ENCODE measurements at places on chromosomes 4 and X.

DNA sequence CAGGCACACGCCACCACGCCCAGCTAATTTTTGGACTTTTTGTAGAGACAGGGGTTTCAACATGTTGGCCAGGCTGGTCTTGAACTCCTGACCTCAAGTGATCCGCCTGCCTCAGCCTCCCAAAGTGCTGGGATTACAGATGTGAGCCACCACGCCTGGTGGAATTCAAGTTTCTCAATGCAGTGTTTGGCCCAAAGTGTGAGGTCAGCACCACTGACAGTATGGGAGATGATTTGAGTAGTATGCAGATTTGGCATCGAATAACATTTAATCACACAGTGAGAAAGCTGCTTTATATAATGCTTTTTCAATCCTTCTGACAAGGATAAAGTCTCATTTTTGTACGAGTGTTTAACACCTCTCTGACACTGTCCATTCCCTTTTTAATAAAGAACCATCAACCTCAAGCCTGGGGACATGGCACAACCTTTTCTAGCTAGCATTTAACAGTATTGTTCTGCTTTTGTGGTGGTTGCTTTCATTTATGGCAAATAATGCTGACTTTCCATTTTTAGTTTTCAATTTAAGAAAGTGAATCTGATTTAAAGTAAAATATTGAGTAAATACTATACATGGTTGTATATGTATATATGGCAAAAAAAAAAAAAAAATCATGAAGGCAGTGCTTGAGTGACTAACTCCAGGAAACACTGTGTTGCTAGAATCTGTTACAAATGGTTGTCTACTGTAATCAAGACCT, 4.3 kb upstream of the NSUN7 start:
- DNase-seq = no peak

- DNase-seq = no peak
Observed at GRCh38 chr4:91914176-91914804, 389.5 kb upstream of the GRID2 start.

DNA sequence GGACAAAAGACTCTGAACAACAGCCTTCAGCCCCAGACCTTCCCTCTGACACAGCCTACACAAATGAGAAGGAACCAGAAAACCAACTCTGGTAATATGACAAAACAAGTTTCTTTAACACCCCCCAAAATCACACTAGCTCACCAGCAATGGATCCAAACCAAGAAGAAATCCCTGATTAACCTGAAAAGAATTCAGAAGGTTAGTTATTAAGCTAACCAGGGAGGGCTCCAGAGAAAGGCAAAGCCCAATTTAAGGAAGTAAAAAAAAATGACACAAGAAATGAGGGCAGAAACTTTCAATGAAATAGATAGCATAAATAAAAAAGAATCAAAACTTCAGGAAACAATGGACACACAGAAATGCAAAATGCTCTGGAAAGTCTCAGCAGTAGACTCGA, 224.0 kb downstream of the TRIML1 start:
- no peak for DNase-seq

DNA sequence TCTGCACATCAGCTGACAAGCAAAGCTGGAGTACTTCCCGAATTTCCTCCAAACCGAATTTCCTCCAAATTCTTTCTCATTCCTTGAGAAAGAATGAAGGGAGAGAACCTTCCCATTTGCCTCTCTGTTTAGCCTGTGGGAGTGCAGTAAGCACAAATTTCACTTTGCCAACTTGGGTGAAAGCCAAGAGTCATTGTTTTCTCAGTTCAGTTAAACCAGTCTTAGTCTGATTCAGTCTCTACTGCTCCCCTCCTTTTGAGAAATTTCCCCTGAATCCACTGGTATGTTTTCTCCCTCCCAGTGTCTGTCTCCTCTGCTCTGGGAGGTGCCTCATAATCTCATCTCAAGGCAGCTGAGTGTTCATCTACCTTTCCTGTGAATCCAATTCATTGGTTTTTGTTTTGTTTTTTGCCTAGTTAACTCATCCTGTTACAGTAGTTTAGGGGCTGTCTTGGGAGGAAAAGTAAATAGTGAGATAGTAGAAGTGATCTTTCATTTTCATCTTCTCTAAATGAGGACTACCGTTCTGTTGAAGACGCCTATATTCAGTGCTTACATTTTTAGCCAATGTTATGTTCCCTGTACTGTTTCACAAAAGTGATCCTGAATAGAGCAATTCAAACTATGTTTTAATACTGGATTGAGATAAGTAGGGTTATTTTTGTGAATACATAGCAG, 49.0 kb downstream of the SYTL5 start:
- DNase-seq = no peak

DNA sequence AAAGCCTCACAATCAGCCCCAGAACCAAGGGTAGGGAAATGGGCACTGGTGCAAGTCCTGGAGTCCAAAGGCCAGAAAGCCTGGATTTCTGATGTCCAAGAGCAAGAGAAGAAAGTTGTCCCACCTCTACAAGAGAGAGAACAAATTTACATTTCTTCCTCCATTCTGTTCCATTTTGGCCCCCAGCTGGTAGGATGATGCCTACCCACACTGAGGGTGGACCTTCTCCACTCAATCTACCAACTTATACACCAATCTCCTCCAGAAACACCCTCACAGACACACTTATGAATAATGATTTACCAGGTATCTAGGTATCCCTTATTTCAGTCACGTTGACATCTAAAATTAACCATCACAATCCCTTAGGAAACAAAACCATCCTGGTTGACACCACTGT, 367.8 kb upstream of the GRIA3 start:
- DNase-seq = no peak

DNA sequence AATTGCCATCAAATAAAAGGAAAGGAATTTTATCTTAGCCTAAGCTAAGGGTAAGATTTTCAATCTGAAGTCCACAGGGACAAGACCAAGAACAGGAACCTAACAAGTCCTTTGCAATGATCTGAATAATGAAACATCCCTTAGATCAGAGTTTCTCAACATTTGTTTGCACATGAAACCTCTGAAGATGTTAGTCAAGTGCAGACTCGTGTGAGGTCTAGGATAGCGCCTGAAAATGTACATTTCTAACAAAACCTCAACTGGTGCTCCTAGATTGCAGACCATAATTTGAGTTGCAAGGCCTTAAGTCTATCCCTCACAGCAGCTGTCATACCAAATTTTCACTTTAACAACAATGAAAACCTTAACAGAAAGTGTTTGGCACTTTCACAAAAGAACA, 337.6 kb downstream of the DMD start:
- DNase-seq = no peak

GRCh38 chr4:107809210-107809609, 15.5 kb upstream of the SGMS2 start:
- no peak for DNase-seq

DNA sequence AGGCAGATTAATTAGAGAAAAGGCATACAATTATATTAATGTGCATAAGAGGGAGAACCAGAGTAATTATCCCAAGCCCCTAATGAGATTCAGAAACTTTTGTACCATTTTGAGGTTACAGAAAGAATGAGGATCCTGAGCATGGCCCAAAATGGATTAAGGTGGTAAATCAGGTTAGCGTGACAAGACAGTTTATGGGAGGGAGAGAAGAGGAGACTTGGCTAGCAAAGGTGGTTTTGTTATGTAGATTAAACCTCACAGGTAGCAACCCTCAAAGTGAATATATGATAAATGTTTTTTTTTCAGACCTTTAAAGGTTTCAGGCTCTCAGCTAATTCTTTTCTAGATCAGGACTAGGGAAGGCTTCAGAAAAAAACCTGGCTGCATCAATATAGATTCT, 781.8 kb downstream of the FAM133A start:
- DNase-seq = no peak

DNA sequence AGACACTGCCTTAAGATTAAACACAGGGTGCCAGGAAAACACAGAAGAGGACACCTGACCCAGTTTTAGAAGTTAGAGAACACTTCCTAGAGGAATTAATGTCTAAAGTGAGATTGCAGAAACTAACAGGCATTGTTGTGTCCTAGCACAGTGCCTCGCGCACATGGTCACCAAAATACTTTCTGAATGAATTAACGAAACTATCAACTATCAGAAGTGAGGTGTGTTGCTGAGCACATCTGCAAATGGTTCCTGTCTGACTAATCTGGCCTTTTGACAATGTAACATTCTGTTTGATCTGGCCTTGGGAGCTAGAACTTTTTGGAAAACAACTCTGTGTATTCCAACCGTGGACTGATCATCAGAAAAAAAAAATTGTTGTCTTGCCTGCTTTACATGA, 556.8 kb upstream of the LCORL start:
- no peak for DNase-seq

- no peak for DNase-seq
Observed at GRCh38 chrX:39710776-39711175, 387.0 kb downstream of the BCOR start.

DNA sequence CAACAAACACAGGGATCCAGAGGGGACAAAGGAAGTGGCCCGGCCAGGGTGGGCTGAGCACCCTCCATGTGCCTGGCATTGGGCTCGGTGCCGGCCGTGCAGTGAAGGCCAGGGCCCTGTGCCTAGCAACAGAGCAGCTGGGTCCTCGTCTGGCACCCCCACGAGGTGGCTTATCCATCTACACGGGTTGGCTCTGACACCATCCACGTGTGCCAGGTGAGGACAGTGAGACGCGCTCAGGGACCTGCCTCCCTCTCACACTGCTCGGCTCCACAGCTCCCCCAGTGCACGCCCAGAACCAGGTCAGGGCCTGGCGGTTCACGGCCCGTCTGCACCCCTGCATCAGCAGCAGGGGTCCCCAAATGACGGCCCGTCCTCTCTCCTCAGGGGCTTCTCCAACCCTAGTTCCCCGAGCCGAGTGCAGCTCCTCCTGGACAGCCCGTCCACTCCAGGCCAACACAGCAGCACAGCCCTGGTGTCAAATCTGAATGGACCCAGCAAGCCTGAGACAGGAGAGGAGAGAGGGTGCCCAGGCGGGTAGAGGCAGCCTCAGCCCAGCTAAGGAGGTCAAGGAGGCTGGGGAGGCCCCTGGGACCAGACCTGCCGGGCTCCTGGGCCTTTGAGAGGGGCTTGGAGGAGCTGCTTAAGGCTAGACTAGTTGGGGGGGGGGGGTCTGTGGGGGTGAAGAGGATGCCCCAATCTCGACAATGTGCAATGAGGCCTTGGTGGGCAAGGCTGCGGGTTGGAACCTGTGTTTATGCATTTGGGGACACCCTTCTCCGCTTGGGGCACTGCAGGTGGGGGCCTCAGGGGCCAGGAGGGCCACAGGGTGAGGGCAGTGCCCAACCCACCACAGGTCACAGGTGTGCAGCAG, 113.6 kb downstream of the FAM53A start:
- DNase-seq = no peak

DNA sequence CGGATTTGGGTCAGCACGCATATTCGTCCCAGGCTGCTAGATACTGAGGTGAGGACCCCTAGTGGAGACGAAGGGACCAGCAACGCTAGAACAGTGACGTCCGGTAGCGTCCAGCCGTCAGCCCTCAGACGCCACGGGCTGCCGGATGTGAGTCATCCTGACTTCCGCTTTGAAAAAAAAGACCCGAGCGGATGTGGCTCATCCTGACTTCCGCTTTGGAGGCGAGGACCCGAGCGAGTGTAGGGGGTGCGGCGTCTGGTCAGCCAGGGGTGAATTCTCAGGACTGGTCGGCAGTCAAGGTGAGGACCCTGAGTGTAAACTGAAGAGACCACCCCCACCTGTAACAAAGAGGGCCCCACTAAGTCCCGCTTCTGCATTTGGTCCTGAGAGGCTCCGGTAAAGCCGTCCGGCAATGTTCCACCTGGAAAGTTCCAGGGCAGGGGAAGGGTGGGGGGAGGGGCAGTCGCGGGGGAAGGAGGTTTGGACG, at the start of gene MAGEB2:
TSS of gene MAGEB2 (plus strand) at position 207 of the 487 bp plus-strand sequence. CDS start 3,018 bp downstream, outside the sequence.
- no peak for DNase-seq

- no peak for DNase-seq
Observed at GRCh38 chrX:11244636-11245035, 48.6 kb upstream of the AMELX start.

DNA sequence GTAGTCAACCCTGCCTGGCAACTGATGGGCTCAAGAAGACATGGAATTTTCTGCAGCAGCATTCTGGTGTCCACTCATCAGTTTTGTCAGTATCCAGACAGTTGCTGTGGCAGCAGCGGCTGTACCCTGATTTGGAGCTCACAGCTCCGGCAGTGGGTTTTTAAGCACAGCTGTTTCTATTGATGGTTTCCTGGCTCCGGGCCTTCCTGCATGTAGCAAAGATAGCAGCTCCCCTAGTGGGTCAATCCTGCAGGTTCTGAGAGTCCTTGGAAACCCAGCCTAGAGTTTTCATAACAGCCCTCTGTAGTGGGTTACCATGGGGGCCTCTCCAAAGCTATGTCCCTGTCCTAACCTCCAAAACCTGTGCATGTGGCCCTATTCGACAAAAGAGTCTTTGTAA, 84.0 kb upstream of the ATP6AP2 start:
- DNase-seq = no peak

DNA sequence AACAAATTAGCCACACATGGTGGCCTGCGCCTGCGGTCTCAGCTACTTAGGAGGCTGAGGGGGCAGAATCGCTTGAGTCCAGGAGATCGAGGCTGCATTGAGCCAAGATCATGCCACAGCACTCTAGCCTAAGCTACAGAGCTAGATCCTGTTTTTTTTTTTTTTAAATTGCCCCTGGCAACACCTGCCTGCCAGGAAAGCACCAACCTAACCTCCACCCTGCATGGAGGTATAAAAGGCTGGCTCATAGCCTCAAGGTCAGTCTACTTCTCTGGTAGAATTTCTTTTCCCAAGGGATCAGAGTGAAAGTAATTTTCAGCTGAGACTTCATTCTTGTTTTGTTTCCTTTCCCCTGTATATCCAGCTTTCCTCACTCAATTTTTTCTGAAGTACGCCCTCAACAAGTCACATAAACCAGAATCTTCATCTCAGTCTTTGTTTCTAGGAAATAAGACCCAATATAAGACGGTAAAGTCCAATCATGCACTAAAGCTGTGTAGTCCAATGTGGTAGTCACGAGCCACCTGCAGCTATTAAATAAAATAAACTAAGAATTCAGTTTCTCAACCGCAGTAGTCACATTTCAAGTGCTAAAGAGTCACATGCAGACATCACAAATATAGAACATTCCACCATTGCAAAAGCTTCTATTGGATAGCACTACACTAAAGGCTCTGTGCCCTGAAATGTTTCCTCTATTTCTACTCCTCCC, 113.3 kb downstream of the HPGD start:
- no peak for DNase-seq

DNA sequence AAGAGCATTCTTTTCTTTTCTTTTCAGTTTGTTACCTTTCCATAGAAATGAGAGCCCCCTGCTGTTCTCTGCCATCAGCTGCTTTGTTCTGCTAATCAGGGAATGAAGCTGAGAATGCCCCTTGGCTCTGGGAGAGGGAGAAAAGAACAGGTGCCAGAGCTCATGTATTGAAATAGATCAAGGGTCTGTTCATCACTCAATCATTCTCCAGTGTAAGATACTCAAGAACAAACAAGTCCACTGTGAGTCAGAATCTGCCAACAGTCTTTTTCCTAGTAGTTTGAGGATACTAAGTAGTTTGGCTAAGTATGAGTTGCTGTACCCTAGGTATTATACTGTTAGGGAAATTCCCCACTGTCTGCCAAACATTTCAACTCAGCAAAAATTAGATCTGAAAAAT, 144.3 kb downstream of the RTL3 start:
- no peak for DNase-seq

- no peak for DNase-seq
Observed at GRCh38 chrX:109936598-109936997, 66.3 kb upstream of the TMEM164 start.
